ENCODE measurements at places on chromosomes 4 and X.

GRCh38 chr4:168440442-168441264 is 39.6 kb downstream of the DDX60L start:
- peak; percentile 9 for DNase-seq

DNA sequence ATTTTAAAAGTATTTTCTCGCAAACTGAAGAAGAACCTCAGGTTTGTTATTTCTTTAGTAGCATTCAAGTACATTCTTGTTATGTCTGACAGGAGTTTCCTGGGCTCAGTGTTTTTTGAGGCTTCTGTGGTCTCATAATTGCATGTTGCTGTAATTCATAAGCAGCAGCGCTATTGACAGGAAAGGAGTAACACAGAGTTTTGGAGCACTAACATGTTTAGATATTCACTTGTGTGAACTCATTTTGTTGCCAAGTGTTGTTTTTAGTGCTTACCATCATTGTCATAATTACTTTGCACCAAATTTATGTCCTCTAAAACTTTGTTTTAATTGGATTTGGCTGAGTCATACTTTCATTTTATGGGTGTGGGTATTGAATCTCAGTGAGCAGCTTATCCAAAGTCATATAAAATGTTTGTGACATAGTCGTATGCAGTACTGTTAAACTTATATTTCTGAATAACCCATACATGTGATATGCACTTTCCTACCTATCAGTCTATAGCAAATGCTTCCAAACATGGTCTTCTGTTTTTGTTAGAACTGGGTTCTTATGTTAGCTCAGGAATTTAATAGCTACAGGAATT is 358.7 kb upstream of the CTSO start:
- no peak for DNase-seq

DNA sequence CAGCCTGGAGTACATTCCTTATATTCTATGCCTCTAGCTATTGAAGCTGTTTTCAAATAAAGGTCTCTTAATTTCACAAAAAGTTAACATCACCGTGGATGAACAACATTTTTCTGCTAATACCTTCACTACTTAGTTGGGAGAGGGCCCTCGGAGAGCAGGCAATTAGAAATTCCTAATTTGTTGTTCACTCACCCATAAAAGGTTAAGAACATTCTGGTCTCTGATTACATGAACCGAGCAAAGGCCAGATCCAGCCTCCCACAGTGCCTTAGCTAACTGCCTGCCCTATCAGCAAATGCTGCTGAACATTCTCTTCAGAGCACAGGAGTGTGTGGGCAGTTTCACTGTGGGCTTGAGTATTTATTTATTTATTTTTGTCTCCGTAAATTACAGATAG is 36.0 kb upstream of the TTC29 start:
- DNase-seq = no peak

DNA sequence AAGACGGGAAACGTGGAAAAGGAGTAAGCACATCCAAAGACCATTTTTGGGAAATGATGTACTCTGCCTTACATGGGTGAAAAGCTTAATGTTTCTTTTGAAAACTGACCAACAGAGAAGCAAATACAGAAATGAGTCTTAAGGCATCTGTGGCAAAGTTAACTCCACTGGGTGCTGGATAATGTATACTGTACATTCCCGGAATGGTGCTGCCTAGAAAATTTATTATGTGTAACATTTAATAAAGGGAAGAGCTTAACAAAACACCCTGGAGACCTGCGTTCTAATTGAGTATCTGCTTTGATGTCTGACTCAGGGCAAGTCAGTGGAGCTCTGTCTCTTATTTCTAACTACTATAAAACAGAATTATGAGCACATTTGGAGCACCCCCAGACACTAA is 230.2 kb downstream of the MID1 start:
- no peak for DNase-seq

DNA sequence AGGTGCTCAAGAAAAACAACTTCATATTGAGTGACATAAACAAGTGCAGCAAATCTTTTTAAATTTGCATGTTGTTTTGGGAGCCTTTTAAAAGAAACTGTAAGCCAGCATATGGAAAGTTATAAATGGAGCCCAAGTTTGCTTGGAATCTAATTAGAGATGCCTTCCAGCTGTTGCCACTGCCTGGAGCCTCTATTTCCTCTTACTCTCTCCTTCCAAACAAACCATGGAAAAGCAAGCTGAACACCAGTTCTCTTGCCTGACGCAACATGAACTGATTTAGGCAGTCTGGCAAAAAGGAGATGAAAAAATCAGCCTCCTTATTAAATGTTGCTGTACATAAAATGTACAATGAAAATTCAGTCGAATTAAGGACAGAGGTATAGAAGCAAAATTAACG is 21.5 kb downstream of the ARSJ start:
- no peak for DNase-seq

DNA sequence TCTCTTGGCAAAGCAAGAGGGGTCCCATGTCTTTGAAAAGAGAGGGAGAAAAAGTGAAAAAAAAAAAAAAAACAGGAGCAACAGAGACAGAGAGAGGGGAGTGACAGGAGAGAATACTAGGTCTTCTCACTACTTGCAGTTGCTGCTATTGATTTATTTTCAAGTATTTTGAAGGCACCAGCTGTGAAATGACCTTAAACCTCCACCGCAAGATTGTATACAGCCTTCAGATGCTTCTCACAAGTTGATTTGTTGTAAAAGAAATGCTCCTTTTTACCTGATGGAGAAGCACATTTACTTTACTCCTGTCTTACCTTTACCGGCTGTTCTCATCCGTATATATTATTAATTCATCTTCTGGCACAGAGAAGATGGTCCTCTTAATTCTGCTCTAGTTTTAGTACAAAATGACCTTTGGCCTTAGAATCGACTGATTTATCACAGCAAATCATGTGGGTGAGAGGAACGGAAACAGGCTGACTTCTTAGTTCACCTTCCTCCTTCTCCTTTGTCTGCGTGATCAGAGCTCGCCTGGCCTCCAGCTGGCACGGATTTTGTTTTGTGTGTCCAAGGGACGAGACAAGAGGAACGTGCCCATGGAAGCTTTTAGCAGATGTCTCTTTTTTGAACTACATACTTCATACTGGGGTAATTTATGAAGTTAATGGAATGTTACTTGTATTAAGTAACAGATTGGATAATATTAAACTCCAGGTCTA is 82.4 kb upstream of the PACRGL start:
- peak; percentile 63 for DNase-seq

- no peak for DNase-seq
Observed at GRCh38 chr4:176631611-176632010, 161.1 kb downstream of the VEGFC start.

- DNase-seq = peak; percentile 42
Observed at GRCh38 chrX:71301195-71301924, at the start of gene ITGB1BP2. Gene ITGB1BP2, plus strand, starts transcription at chrX:71301750. Its CDS starts 57 bp downstream, at chrX:71301807.

DNA sequence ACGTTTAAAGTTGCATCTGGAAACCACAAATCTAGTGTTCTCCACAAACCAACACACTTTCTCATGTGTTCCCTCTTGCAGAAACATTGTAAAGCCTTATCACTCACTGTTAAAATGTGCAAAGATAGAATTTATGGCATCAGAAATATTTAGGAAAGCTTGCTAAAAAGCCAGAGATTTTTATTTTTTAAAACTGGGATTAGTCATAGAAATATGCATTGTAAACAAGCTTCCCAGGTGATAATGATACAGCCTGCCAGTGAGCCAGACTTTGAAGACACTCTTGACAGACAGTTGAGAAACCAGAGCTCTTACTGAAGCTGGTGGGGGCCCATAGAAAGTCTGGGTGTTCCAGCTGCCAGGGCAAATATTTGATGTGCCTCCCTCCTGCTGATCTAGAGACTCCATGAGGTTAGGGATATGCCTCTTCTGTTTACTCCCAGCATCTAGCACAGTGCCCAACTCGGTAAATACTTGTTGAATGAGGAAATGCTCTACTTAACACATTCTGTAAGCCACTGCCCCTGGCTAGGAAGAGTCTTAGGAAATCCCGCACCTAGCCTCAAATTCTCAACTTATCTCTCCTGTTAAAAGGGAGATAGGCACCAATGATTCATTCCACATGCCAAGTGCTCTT is 179.0 kb upstream of the RASGEF1B start:
- peak; percentile 8 for DNase-seq

GRCh38 chr4:81622028-81622427 is 150.3 kb upstream of the RASGEF1B start:
- no peak for DNase-seq
